ENCODE measurements at places on chromosomes 5 and 9.

- DNase-seq: no peak
- H3K27ac ChIP-seq: no peak overlapping the region
- H3K4me1 ChIP-seq: peaks cover 6% of the 10 kb centered on the region
- H3K27me3 ChIP-seq: no peaks in the 10 kb centered on the region
- no peak overlapping the region for H3K4me3 ChIP-seq
Measured at GRCh38 chr5:168334695-168335094, 43.2 kb downstream of the WWC1 start.

GRCh38 chr5:62560786-62561185 is 17.8 kb upstream of the LRRC70 start:
- no peak overlapping the region for H3K27ac ChIP-seq
- H3K27me3 ChIP-seq: no peaks in the 10 kb centered on the region
- H3K4me3 ChIP-seq: no peak overlapping the region

DNA sequence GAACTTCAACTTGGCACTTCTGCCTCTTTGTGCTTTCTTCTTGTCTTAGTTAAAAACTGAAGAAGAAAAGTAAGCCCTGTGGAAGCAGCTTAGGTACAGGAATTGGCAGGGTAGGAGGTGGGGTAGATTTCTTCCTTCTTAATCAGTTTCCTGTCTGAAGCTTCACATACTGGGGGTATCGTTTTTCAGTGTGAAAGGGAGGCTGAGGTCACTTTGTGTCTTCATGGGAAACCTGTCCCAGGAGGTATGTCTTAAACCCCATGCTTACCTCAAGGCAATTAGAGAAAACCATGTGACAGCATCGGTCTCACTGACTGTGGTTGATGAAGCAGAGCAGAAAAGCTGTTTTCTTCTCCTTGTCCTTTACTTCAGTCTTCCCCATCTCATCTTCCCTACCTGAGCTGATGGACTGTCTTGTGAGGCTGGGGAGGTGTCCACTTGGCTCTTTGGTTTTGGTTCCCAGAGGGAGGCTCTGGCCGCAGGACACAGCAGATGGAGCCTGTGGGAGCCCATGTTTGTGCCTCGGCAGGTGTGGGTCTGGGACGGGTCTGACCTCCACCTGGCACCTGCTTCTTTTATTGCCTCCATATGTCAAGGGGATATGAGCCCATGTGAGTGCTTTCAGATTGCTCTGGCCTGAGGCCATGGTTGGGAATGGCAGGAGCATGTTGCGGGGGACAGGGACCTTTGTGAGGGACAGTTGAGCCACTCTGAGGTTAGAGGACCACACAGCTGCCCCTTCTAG is 47.0 kb downstream of the SH3GL2 start:
- H3K4me3 ChIP-seq: no peak overlapping the region
- H3K27ac ChIP-seq: no peak overlapping the region

DNA sequence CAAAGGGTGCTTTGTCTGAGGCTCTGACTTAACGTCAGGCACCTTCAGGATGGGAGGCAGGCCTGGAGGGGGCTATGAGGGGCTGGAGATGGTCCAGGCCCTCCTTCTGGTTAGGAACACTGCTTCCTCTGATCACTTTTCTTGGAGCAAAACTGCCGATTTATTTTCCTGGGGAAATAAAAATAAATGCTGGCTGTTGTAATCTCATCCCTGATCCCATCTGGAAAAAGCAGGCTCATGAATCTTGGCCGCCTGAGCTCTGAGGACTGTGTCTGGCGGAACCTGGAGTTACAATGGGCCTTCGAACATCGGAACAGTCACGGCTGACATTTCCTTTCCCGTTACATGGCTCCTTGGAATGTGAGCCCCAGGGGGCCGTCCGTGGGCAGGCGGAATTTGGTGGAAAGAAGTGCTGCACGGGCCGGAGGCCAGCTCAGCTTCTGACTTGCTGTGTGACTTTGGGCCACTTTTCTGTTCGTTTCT is 157.8 kb downstream of the RGS3 start:
- no peaks in the 10 kb centered on the region for H3K27me3 ChIP-seq
- DNase-seq: no peak
- no peaks in the 10 kb centered on the region for H3K36me3 ChIP-seq
- peaks cover 47% of the 10 kb centered on the region for H3K4me1 ChIP-seq
- no peak overlapping the region for H3K4me3 ChIP-seq

DNA sequence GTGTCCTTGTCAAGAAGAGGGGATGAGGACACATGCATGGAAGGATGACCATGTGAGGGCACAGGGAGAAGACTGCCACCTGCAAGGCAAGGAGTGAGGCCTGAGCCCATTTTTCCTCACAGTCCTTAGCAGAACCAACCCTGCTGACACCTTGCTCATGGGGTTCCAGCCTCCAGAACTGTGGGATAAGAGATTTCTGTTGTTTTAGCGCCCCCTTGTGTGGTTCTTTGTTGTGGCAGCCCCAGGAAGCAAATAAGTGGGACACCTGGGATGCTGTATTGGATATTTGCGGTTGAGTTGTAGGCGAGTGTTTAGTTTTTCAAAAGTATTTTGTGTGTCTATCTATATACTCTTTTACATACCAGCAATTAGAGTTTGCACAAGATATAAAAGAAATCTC is 206.4 kb downstream of the NXNL2 start:
- H3K27me3 ChIP-seq: no peaks in the 10 kb centered on the region
- peak; percentile 68 for DNase-seq
- H3K4me1 ChIP-seq: peaks cover 44% of the 10 kb centered on the region
- H3K27ac ChIP-seq: no peak overlapping the region
- no peaks in the 10 kb centered on the region for H3K36me3 ChIP-seq
- no peak overlapping the region for H3K4me3 ChIP-seq

GRCh38 chr5:150347451-150347850 is 10.0 kb upstream of the TCOF1 start:
- H3K4me3 ChIP-seq: no peak overlapping the region
- no peaks in the 10 kb centered on the region for H3K27me3 ChIP-seq
- peaks cover 10% of the 10 kb centered on the region for H3K4me1 ChIP-seq
- H3K27ac ChIP-seq: no peak overlapping the region
- no peaks in the 10 kb centered on the region for H3K36me3 ChIP-seq

- H3K27me3 ChIP-seq: no peaks in the 10 kb centered on the region
- H3K4me3 ChIP-seq: no peak overlapping the region
- H3K27ac ChIP-seq: no peak overlapping the region
- H3K4me1 ChIP-seq: peaks cover 6% of the 10 kb centered on the region
Measured at GRCh38 chr5:149939546-149939945, 5.0 kb downstream of the PDE6A start.

DNA sequence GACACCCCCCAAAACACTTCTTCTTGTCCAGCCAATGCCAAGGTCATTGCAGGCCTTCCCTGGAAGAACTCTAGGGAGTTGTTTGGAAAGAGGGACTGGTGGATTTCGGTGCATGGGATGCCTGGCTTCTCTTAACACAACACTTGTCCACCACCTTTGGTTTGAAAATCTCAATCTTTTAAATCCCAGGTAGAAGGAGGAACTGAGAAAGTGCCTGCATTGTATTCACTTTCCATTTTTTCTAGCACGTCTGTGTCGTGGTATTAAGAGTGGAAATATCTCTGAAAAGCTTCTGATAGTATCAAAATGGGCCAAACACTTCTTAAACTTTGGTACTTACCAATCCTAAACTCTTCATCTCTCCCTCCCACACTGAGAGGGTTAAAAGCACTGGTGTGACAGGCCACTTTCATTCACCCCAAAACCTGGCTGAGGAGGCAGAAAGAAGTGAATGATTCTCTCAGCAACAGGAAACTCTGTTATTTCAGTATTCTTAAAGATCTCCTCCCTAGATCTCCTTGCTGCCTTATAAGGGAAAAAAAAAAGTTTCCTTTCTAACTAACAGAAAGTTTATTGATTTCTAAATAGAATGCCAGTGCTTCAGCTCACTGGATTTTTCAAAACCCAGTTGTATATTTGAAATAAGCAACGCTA is 3.9 kb upstream of the NFIB start:
- H3K4me3 ChIP-seq: peak overlapping the region; percentile 74
- H3K36me3 ChIP-seq: no peaks in the 10 kb centered on the region
- peaks cover 59% of the 10 kb centered on the region for H3K4me1 ChIP-seq

DNA sequence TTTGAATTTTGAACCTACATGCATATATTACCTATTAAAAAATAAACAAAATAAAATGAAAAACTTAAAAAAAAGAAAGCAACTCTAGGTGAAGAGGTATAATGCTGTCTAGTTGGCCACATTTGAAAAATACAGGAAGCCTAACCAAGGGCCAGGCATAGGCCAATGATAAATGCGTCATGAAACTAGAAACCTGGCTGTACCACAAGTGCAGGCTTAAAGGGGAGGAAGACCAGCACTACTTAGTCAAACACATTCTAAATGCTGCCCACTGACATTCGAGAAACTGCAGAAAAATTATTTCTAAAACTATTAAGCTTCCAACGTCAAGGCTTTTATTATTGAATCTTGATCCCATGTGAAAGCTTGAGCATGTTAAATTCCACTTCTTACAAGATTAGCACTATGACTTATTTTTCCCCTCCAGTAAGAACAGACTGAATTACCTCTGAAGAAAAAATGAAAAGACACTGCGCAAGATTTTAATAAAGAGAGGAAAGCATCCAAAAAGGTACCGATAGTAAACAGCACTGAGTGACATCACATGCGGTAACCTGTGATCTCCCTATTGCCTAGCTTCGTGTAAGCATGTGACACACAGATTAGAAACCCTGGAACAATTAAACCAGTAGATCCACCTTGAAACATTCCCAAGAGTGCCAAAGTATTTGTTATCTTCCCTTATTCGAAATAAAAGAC is 16.2 kb downstream of the CDC14B start:
- H3K4me1 ChIP-seq: peaks cover 15% of the 10 kb centered on the region
- H3K4me3 ChIP-seq: peak overlapping the region; percentile 7
- no peaks in the 10 kb centered on the region for H3K36me3 ChIP-seq

- H3K4me1 ChIP-seq: no peaks in the 10 kb centered on the region
- H3K27ac ChIP-seq: no peak overlapping the region
- no peaks in the 10 kb centered on the region for H3K36me3 ChIP-seq
- H3K4me3 ChIP-seq: no peak overlapping the region
- DNase-seq: no peak
Measured at GRCh38 chr5:1208743-1209488, 7.5 kb downstream of the SLC6A19 start.

DNA sequence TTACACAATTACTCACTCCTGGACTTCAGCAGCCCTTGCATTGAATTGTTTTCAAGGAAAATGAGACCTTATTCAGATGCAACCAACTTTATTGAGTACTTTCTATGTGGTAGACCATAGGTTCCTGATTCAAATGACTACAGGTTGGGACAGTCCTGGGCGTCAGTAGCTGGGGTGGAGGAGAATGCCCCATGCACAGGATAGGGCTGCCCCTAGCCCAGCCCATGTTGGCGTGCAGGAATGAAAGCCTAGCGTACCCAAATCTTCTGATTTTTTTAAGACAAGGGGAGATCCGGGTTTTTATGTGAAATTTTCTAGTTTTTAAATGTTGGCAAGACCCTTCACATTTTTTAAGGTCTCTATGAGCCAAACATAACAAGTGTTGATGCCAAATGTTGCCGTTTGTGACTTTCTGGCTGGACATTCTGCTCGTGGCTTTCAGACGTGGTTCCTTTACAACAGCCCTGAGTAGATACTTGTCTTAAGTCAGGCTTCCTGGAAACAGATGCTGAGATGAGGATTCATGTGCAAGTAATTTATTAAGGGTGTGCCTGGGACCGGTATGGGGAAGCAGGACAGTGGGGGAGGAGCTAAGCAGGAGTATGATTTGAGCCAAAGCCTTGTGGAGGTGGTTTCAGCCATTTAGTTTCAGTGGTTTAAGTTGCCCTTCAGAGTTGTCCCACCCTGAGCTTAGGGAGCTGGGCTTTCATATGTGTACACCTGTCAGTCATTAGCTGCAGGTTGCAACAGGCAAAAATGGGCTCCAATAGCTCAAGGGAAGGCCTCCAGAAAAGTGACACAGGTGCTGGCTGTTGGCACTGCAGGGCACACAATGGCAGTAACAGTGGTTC is 154.1 kb downstream of the NTRK2 start:
- H3K4me3 ChIP-seq: no peak overlapping the region
- DNase-seq: peak; percentile 79
- no peak overlapping the region for H3K27ac ChIP-seq
- H3K4me1 ChIP-seq: peaks cover 29% of the 10 kb centered on the region
- no peaks in the 10 kb centered on the region for H3K36me3 ChIP-seq
- no peaks in the 10 kb centered on the region for H3K27me3 ChIP-seq

DNA sequence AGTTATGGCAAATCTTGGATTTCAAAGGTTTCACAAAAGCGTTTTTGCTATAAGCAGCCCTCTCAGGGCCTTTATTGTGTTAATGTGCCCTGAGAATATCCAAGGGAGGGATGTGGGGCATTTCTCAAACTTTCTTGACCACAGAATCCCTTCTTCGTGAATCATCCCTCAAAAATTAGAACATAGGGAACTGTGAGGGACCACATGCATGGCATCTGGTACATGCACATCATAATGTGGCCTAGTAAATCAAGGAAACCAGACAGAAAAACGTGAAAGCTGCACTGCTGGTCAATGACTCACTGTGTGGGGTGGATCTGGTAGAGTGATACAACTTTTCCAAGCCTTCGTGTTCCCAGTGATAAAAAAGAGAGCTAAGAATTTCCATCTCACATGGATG is 22.4 kb downstream of the DDX31 start:
- H3K27ac ChIP-seq: no peak overlapping the region
- H3K4me3 ChIP-seq: no peak overlapping the region
- H3K36me3 ChIP-seq: peaks cover 99% of the 10 kb centered on the region
- H3K27me3 ChIP-seq: no peaks in the 10 kb centered on the region
- no peak for DNase-seq
- H3K4me1 ChIP-seq: no peaks in the 10 kb centered on the region

GRCh38 chr5:23223846-23224245 is 283.6 kb upstream of the PRDM9 start:
- DNase-seq: no peak
- H3K27me3 ChIP-seq: no peaks in the 10 kb centered on the region
- H3K4me3 ChIP-seq: no peak overlapping the region
- no peaks in the 10 kb centered on the region for H3K36me3 ChIP-seq
- H3K27ac ChIP-seq: no peak overlapping the region
- no peaks in the 10 kb centered on the region for H3K4me1 ChIP-seq

DNA sequence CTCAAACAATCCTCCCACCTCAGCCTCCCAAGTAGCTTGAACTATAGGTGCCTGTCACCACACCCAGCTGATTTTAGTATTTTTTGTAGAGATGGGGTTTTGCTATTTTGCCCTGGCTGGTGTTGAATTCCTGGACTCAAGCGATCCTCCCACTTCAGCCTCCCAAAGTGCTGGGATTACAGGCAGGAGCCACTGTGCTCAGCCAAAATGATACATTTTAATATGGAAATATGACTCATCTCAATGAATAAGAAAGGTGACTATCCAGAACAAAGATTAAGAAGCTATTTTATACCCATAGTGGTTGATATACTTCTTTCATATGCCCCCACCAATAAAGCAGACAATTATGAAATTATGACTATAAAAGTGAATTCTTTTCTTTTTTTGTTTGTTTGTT is 166.2 kb downstream of the NFIB start:
- H3K4me1 ChIP-seq: peaks cover 5% of the 10 kb centered on the region
- no peaks in the 10 kb centered on the region for H3K36me3 ChIP-seq

- H3K4me1 ChIP-seq: no peaks in the 10 kb centered on the region
- H3K27me3 ChIP-seq: peaks cover 82% of the 10 kb centered on the region
- DNase-seq: no peak
- H3K27ac ChIP-seq: no peak overlapping the region
- H3K4me3 ChIP-seq: no peak overlapping the region
Measured at GRCh38 chr5:175740014-175740413, 82.1 kb downstream of the HRH2 start.
